Brain pericyte (primary cell): ENCODE measurements at places on chromosomes 2 and 18.

GRCh38 chr2:234304950-234305349, 191.9 kb downstream of the ARL4C start:
- no peak for DNase-seq

DNA sequence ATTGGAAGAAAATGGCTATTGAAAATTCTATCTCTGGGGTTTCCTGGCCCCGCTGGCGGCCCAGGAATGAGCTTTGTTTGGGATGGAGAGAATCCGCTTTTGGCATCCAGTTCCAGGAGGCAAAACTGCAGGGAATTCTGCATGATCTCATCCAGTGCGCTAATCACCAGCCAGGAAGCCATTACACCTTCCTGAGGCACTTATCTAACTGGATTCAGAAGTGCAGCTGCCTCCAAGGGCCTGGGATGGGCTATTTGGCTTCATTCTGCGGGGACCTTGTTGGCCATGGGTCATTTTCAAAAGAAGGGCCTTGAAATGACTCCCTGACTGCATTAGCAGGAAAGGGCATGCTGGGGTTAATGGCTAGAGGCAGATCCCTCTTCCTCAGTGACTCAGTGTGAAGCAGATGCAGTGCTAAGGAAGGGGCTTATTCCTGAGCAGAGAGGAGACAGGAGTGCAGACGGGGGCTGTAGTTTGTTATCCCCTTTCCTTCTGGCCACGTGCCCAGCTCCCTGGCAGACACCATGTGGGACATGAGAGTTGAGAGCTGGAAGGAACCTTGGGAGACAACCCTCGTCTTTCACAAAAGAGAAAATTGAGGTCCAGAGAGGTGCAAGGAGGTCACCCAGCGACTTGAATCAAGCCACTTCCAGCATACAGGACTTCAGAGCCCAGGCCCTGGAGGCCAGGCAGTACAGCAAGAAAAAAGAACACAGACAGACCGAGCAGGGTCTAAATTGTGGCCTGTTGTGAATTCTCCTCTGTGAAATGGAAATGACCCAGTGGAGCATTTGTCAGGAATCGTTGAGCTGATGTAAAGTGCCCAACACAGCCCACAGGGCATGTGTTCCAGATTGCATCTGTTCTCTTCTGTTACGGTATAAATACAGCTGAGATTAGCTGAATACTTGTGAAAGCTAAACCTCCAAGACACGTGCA, 161.8 kb downstream of the PRKCE start:
- no peak for DNase-seq

GRCh38 chr2:57417007-57417406, 629.6 kb upstream of the VRK2 start:
- DNase-seq = no peak

DNA sequence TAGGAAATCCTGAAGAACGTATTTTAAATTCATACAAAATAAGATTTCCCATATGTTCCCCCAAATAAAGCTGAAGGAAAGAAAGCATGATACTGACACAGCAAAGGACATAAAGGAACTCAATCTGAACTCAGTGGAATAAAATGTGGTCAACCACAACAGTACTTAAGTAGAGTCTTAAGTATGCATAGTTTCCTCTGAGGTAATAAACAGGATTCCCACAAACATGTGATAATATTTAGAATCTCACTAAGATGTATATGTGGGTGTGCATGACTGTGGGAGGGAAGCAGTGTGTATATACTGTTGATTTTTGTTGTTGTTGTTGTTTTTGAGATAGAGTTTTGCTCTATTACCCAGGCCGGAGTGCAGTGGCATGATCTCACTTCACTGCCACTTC, 69.3 kb downstream of the NOL10 start:
- no peak for DNase-seq

- no peak for DNase-seq
Measured at GRCh38 chr2:111898703-111899514, 502 bp downstream of the MERTK start.

- no peak for DNase-seq
Measured at GRCh38 chr2:41989501-41990180, 58.2 kb upstream of the PKDCC start.
